GM23248 (cell line): ENCODE measurements at places on chromosomes 16 and 17. TPM values are rescaled to one million over a fixed set of nuclear protein-coding genes. Genes with fewer than 3 reads are reported as not detected.

Gene ASPHD1
- 6.9 and 18.7 TPM in 2 replicates for total RNA-seq

Gene TBC1D28
- total RNA-seq, result not detected in 2 replicates

Gene PRAC2
- not detected in 2 replicates for total RNA-seq

Gene FBXO39
- 1.1 TPM in 1 of 2 replicates, not detected in the other for total RNA-seq

Gene CCDC144A
- total RNA-seq, result 0.51 and 3.5 TPM in 2 replicates

Gene KRT23
- total RNA-seq, result not detected in 2 replicates

DNA sequence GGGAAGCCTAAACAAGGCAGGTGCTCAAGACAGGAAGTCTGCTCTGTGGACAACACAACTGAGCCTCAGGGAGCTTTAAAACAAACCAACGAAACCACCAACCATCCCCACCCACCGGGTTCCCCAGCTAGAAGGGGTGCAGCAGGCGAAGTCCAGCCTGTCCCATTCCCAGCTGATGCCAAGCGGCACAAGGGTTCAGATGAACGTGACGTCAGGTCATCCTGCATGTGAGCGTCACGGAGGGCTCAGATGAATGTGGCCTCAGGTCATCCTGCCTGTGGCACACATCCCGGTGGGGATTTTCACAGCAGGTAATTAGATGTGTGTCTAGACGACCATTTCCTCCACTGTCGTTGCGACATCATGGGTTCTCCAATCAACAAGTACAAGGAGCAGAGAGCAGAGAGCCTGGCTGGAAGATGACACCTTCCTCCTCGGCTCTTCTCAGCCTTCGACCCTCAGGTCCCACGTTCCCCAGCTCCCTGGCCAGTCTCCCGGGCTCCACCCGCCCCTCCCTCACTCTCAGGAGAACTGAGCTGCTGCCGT, 246.5 kb downstream of the FOXL1 start:
- no peaks in the 10 kb centered on the region for H3K36me3 ChIP-seq
- H3K27me3 ChIP-seq, result peaks cover 81% of the 10 kb centered on the region
- no peaks in the 10 kb centered on the region for H3K4me1 ChIP-seq
- no peak overlapping the region for H3K27ac ChIP-seq
- H3K4me3 ChIP-seq, result no peak overlapping the region
- no peak for DNase-seq

DNA sequence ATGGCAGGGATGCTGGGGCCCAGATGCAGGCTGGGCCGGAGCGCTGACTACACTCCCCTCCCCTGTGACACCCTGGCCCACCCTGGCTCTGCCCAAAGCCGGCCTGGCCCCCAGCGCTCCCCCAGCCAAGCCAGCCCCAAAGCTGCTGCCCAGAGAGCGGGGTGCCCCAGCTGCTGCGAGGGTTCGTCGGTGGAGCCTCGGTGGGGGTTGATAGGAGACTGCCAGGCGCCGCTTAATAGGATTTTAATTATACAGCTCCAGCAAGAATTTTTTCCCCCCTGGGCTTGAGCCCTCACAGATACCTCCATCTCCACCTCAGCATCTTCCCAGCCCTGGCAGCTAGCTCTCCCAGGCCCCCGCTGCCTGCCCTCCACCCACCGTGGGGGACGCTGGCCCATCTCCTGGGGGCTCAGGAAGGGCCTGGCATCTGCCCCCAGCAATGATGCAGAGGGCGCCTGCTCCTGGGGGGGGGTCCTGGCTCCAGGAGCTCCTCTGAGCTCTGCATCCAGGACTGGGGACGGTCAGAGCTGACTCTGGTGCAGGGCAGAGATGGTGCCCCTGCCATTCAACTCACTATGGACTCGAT, 36.8 kb upstream of the DLX4 start:
- no peak overlapping the region for H3K4me3 ChIP-seq
- H3K27ac ChIP-seq, result no peak overlapping the region
- DNase-seq, result no peak
- peaks cover 18% of the 10 kb centered on the region for H3K4me1 ChIP-seq
- no peaks in the 10 kb centered on the region for H3K27me3 ChIP-seq

DNA sequence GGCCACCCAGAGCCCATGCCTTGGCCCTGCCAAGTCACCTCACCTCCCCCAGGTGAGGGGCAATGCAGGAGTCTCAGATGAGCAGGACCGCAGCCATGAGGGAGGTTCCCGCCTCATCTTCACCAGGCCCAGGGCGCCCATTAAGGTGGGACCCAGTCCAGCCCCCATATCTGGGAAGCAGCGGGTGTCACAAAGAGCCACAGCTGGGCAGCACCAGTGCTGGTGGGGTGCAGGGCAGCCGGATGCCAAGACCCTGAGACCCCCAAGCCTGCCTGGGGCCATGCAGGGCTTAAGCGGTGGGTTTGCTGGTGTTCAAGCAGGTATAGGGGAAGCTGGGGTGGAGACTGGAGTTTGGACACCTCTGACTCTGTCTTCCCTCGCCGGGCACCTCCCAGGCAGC, 237.8 kb upstream of the GSE1 start:
- H3K4me3 ChIP-seq, result no peak overlapping the region
- no peaks in the 10 kb centered on the region for H3K36me3 ChIP-seq
- H3K4me1 ChIP-seq, result peaks cover 50% of the 10 kb centered on the region
- no peak overlapping the region for H3K27ac ChIP-seq

DNA sequence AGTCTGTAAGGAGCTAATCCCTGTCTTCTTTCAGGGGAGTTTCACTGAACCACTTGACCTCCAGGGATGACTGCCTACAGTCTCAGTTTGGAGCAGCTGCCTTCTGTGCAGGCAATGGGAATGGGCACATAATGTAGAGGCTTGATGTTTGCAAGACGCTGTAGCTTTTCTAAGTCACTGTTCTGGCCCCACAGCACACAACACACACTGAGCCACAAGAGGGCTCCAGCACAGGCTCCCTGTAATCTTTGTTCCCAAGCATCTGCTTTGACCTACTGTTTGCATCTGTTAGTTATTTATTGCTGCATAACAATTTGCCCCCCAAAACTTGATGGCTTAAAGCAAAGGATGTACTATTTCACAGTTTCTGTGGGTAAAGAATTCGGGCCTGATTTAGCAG, 419.0 kb upstream of the ASIC2 start:
- H3K4me3 ChIP-seq, result no peak overlapping the region
- no peaks in the 10 kb centered on the region for H3K36me3 ChIP-seq
- H3K27me3 ChIP-seq, result no peaks in the 10 kb centered on the region; the same call in 1 of the 2 replicates
- no peak for DNase-seq
- H3K27ac ChIP-seq, result no peak overlapping the region

GRCh38 chr16:194516-194915, 14.3 kb downstream of the HBQ1 start:
- no peak overlapping the region for H3K27ac ChIP-seq
- H3K36me3 ChIP-seq, result peaks cover 60% of the 10 kb centered on the region
- DNase-seq, result no peak
- no peak overlapping the region for H3K4me3 ChIP-seq
- peaks cover 4% of the 10 kb centered on the region; the same call in 1 of the 2 replicates for H3K4me1 ChIP-seq

- no peaks in the 10 kb centered on the region for H3K27me3 ChIP-seq
- peaks cover 10% of the 10 kb centered on the region for H3K4me1 ChIP-seq
- peak; percentile 84 for DNase-seq
- peak overlapping the region; percentile 69 for H3K27ac ChIP-seq
- H3K4me3 ChIP-seq, result peak overlapping the region; percentile 97
- H3K36me3 ChIP-seq, result peaks cover 34% of the 10 kb centered on the region
Measured at GRCh38 chr17:81511804-81512561, 616 bp downstream of the ACTG1 start.

- H3K27me3 ChIP-seq, result no peaks in the 10 kb centered on the region
- H3K36me3 ChIP-seq, result peaks cover 12% of the 10 kb centered on the region; the same call in 1 of the 2 replicates
- H3K4me1 ChIP-seq, result 0 out of 2 replicates have a peak, but pooled peaks cover 5% of the 10 kb centered on the region
- H3K27ac ChIP-seq, result no peak overlapping the region
Measured at GRCh38 chr17:58513267-58513964, 1.0 kb downstream of the MTMR4 start.
